ENCODE measurements at places on chromosomes 3 and 15.

DNA sequence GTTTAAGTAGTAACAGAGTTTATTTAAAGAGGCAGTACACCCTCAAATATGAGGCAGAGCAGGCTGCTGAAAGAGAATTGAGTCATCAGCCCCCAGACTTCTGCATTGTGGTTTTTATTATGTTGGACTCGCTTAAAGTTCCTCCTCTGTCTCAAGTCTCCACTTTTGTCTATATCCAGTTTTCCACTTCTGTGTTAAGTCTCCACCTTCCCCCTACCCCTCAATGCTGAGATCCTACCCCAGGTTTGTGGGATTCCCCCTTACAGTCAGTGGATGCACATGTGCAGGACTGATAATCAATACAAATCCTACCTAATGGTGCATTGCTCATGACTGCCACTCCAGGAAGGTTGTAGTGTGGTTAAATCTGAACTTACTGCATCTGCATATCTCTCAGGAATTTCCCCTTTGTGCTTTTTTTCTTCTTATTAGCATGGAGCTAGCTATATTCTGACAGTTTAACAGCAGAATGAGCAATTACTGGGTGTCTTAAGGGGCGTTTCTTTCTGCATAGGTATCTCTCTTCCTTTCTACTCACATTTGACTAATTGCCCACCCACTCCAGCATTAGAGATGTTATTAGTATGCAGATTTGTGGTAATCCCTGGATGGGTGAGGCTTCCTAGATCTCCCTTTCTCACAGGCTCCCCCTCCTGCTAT is 11.9 kb upstream of the CD200R1L start:
- DNase-seq = peak; percentile 16

DNA sequence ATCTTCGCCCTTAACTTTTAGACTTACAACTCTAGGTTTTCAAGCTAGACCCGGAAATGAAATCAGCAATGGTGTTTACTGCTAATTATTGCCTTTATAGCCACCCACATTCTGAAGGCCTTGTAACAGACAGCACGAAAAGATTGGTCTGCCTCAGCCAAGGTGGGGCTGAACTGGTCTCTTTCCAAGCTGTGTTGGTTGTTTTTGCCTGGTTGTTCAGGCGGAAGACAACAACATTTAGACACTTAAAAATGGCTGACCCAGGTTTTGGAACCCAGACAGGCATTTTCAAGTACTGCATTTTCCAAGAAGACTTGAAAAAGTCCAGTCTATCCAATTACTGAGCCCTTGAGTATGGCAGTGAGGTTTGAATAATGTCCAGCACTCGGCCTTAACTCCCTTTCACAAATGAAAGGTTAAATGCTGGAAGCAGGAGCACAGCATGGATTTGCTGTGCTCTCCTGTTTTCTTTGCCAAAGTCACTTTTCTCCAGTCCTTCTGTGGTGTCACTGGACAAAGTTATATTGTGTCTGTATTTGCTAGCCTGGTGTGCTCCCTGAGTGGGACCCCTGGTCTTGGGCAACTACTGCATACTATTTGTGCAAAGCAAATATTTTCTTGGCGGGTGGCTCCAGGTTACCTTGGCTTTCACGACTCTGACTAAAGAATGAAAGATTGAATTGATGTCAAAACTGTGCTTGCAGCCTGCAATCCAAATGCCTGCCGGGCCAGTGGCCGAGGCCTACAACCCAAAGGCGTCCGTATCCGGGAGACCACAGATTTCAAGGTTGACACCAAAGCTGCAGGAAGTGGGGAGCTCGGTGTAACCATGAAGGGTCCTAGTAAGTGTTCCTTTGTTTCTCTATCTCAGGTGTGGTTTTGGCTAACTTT is 93.5 kb downstream of the FLNB start:
- no peak for DNase-seq

DNA sequence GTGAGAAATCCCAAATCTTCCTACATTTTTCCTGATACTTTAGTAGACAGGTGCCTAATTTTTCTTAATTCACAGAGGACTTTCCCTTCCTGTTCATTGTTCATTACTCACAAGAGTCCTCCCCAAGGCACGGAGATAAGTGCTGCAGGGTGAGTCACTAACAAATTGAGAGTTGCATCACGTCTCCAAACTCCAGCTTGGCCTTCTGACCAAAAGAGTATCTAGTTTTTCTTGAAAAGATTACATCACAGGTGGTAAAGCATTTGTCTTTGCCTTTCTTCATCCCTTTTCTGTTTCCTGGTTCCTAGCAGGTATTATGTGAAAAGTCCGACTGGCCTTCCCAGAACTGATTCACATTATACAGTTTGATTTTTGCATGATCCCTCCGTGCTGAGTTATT is 24.9 kb upstream of the RASGRP1 start:
- no peak for DNase-seq

GRCh38 chr15:70269991-70270751 is 172.5 kb upstream of the TLE3 start:
- peak; percentile 13 for DNase-seq

DNA sequence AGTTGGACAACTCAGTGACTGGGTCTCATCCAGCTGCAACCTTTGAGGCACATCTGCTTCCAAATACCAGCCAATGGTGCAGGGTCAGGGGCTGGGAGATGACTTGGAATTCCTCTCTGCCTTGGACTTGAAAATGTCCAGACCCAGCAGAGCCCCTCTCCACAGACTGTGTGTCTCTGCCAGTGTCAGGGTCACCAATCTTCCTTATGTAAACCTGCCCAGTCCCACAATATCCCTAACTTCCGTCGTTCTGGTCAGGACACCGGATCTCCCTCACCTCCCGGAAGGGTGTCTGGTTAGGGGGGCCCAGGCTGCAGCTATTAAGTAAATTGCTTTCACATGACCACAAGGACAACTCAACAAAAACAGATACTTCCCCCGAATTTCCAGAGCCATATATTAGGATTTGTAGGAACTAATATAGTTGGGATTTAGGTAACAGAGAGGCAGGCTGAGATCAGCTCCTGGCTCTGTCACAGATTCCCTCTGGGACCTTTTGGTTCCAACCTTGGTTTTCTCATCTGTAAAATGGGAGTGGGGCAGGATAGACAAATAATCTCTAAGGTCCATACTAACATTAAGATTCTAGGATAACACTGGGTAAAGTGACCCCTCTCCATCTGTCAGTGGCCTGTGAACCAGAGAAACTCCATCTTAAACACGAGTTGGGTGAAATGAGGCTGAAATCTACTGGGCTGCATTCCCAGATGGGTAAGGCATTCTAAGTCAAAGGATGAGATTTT is 30.8 kb downstream of the IGDCC3 start:
- DNase-seq = no peak

GRCh38 chr15:24956111-24956838 is 1.5 kb downstream of the SNRPN start:
- peak; percentile 84 for DNase-seq

- DNase-seq = no peak
Measured at GRCh38 chr3:461006-461405, 264.4 kb downstream of the CHL1 start.

DNA sequence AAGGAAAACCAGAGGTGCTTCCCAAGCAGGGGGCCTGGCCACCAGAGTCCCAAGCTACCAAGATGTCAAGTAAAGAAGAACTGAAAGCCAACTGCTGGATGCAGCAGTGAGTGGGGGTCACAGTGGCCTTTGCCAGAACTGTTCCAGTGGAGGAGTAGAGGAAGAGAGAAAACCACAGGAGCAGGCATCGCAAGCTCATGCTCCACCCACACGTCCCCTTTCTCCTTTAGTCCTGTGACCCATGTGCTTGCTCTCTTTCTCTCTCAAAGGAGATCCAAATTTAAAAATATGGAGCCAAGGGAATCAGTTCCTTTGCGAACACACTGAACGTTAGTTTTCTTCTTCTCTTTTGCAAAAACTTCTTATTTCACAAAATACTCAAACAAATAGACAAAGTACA is 12.4 kb upstream of the ABHD2 start:
- no peak for DNase-seq

GRCh38 chr3:39190281-39191025 is 1.9 kb downstream of the XIRP1 start:
- no peak for DNase-seq

DNA sequence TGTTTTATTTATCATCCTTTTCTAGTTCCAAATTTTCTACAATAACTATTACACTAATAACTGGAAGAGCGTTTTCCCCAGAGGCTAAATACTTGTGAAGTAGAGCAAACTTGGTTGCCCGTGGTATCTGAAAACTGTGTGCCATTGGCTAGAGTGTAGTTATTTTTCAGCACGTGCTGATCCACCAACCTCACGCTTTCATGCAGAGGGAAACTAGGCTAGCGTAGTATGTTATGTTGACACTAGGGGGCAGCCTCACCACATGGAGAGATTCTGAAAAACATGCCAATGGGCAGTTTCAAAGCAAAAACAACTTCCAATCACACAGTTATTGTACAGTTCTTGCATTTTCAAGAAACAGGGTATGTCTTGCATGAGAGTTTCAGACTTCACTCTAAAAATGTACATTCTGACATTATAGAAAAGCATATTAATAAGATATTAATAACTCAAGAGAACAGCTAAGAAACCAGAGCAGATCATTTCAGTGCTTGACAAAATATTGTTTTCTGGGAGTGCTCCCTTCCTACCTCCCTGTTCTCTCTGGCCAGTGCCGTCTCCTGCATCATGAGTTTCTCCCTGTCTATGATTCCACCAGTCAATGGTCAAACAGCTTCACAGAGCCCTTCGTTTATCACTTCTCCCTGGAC is 39.7 kb downstream of the SPATA12 start:
- peak; percentile 59 for DNase-seq

DNA sequence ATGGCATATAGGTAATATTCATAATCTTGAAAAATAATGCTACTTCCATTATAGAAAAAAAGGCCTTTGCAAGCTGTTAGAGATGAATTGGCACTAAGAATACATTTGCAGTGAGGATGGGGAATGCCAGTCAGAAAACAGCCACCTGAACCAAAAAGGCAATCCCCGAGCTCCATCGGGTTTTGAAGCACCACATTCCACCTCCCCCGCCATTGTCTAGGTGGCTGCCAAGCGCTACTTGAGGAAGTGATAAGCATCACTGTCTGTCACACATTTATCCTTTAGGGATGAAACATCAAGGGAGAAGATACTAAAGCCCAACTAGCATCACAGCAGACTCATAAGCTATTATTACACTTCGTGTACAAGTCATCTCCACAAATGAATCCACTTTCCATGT is 112.8 kb downstream of the OSBPL10 start:
- no peak for DNase-seq

DNA sequence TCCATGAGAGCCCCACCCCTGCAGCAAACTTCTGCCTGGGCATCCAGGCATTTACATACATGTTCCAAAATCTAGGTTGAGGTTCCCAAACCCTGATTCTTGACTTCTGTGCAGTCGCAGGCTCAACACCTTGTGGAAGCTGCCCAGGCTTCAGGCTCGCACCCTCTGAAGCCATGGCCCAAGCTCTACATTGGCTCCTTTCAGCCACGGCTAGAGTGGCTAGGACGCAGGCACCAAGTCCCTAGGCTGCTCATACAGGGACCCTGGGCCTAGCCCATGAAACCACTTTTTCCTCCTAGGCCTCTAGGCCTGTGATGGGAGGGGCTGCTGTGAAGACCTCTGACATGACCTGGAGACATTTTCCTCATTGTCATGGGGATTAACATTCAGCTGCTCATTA is 172.8 kb upstream of the SATB1 start:
- DNase-seq = no peak

- no peak for DNase-seq
Measured at GRCh38 chr3:25540273-25540672, 112.2 kb downstream of the RARB start.

- no peak for DNase-seq
Measured at GRCh38 chr3:17770682-17771081, 28.3 kb upstream of the TBC1D5 start.

DNA sequence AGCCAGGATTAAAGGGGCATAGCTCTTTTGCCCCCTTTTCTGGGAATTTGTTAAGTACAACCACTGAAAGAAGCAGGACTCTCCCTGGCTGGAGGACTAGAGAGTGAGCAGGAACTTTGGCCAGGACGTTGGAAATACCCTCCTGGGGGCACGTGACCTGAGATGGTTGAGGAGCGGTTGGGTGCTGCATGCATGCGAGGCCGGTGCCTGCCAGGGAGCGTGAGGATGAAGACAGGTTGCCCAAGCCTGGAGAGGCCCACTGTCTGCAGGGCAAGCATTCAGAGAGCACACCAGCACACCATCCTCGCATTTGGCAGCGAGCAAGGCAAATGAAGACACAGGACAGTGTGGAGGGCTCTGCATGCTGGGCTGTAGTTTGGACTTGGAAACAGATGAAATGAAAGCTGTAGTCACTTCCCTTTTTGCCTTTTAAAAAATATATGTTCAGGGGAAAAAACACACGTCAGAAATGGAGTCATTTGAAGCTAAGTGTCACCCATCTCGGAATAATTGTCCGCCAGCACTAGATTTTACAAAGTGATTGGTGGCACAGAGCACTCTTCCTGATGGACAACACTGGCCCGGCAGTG is 217.6 kb downstream of the SLCO3A1 start:
- DNase-seq = no peak

DNA sequence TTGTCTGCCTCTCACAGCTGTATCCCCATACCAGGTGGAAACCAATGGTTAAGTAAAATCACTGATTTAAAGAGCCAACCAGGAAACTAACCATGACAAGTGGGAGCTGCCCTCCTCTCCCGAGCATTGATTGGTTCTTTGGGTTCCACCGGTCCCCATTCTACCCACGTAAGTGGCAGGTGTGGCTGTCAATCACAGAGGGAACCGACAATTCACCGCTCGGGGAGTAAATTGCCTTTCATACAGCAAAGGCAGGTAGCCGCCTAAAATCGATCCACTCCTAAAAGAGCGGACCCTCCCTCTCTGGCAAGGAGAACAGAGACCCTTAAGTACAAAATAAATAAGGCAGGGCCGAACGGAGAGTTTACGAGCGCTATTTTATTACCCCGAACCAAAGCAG is 1.2 kb downstream of the ERC2 start:
- no peak for DNase-seq

GRCh38 chr15:62935300-62936081 is 107.1 kb upstream of the TPM1 start:
- DNase-seq = no peak

- DNase-seq = peak; percentile 76
Measured at GRCh38 chr3:53219895-53220483, 35.8 kb downstream of the TKT start.

DNA sequence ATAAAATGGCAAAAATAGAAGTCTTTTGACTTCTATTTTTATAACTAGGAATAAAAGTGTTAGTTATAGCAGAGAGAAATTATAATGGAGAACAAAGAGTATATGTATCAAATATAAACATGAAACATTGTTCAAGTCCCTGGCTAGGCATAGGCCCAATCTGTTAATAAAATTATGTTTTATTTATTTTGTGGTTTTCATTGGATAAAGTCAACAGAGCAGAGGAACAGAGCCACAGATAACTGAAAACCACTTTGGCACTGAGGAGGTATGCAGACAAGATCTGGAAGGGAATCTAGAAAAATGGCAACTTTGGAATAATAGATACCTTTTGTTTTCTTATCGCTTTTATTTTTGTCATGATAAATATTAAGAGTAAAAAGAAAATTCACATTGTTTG is 50.4 kb upstream of the ICE2 start:
- DNase-seq = no peak

- no peak for DNase-seq
Measured at GRCh38 chr15:42402455-42403205, 43.3 kb downstream of the CAPN3 start.

Measured in CD4-positive, alpha-beta T cell treated with Interleukin-6 for 4 hours (primary cell).